ENCODE measurements at places on chromosomes 3 and 15.

DNA sequence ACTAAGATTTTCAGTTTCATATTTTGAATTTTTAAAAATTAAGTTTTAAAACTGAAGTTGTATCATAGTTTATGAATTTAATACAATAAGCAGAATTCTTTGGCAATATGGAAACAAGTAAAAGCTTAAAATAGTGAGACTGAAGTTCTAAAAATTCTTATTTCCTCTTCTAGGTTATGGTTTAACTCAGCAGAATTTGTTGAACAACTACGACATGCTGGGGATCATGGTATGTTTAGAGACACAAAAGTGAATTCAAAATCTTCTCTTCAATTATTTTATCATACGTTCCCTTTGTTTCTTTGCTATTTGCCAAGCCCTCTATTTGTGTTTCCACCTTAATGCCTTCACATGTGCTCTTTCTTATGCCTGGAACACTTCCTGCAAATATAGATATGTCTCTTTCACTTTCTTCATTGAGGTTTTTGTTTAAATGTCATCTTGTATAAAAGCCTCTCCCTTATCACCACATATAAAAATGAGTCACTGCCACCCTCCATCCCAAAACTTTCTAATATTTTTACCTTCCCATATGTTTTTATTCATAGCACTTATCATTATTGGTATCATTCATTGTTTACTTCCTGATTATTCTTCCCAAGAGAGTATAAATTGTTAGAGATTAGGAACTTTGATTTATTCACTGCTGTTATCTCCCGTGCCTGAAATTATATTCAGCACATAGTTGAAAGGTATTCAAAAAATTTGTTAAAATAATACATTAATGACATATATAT is 6.4 kb downstream of the SUCNR1 start:
- no peak for DNase-seq

- DNase-seq = peak; percentile 87
Observed at GRCh38 chr15:39657668-39658067, 76.8 kb downstream of the THBS1 start.

GRCh38 chr3:33541918-33542317 is 101.7 kb upstream of the UBP1 start:
- peak; percentile 1 for DNase-seq

DNA sequence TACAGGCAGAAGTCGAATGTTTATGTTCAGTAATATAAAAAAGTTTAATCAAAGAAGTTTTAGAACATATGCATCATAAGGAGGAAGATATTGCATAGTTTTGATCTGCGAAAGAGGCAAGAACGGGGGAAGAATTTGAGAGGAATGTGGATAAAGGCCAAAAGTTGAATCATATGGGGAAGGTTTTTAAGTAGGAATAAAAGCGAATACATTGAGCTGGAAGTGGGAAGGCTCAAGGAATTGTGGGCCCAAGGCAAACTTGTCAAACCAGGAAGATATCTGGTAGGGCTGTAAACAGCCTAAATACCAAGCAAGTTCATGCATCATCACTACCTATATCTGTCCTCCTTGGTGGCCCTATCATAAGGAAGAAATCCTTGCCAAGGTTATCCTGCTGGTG is 186.9 kb downstream of the MAGI1 start:
- DNase-seq = peak; percentile 84

- DNase-seq = peak; percentile 76
Observed at GRCh38 chr3:37996785-37997301, 6.3 kb downstream of the VILL start.

DNA sequence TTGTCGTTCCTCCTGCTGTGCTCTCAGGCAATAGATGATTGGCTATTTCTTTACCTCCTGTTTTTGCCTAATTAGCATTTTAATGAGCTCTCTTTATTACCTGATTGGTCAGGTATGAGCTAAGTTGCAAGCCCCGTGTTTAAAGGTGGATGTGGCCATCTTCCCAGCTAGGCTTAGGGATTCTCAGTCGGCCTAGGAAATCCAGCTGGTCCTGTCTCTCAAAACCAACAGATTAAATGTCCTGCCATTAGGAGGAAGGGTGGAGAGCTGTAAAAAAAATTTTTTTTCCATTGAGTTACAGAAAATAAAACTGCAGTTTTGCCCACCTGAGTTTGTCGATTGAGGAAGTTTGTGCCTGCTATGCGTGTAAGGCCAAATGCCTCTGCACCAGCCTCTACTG is 5.4 kb upstream of the ACSBG1 start:
- DNase-seq = no peak

GRCh38 chr3:33130144-33130543 is 16.3 kb downstream of the CRTAP start:
- no peak for DNase-seq

GRCh38 chr3:187744169-187745151 is 808 bp downstream of the BCL6 start:
- peak; percentile 58 for DNase-seq

- peak; percentile 17 for DNase-seq
Observed at GRCh38 chr3:15892311-15893227, 94.8 kb upstream of the ANKRD28 start.

DNA sequence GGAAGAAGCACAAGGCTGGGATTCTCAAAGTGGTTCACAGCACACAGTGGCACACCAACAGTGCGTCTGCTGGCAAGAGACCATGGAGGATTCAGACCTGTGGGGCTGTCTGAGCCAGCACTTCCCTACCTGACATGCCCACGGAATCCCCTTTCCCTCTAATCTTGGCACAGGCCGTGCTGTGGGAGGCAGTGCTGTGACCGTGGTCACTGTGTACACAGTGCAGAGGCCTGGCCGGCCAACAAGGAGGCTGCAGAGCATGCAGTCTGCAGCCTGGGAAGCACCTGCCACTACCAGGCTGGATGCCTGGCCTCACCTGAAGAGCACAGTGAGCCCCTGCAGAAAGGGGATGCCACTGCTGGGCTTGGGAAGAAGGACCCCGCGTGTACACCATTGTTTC is 301.0 kb upstream of the LYSMD4 start:
- DNase-seq = no peak

Measured in EL (cell line).